ENCODE measurements at places on chromosomes 6 and 20. TPM values are rescaled to one million over a fixed set of nuclear protein-coding genes. Genes with fewer than 3 reads are reported as not detected.

DNA sequence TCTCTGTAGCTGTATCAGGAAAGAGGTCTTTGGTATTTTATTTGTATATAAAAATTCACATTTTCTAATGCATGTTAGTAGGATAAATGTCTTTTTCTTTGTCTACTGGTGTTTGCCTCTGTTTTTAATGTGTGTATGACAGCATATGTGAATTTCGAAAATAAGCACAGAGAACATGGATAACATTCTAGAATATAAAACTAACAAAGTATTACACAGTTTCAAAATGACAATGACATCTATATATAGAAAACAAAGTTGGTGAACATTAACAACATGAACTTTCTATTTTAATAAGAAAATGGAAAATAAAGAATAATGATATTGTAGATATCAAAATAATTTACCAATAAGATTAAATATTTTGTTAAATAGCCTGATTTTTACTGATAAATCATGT lies 608.0 kb downstream of the COL12A1 start:
- DNase-seq, result no peak

GRCh38 chr6:75236630-75237029 lies 7.0 kb downstream of the COX7A2 start:
- DNase-seq, result no peak

DNA sequence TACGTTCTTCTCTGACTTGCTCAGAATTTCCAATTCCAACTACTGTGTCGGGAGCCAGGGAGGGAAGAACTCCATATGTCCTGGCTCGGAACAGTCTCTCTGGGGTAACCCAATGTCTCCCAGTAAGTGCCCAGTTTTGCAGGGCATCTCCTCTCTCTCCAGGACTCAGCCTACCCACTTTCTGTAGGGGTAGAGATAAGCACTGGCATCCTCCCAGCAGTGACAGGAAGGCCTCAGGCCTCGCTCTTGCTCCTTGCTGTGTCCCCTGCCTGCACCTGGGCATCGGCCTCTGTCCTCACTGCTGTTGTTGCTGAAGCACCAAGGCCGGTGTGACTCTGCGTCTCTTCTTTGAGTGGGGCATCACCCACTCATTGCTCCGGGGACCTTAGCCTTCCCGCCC lies 388.9 kb upstream of the JARID2 start:
- DNase-seq, result no peak

DNA sequence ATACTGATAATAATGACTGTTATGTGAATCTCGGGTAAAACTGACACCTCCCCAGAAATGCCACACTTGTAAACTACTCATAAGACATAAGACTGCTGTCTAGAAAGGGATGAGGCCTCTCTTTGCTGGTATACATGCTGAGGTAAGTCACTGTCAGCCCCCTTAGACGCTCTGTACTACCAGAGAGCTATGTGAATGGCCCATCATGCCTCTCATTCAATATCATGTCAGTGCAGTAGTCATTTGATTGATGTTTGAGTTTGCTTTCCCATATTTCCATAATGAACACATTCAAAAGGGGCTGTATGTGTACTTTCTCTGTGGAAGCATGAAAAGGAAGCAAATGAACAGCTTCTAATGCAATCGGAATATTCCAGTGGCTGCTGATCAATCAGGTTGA lies 119.4 kb upstream of the AGPAT4 start:
- no peak for DNase-seq

GRCh38 chr6:10174761-10175160 lies 240.1 kb downstream of the TFAP2A start:
- no peak for DNase-seq

DNA sequence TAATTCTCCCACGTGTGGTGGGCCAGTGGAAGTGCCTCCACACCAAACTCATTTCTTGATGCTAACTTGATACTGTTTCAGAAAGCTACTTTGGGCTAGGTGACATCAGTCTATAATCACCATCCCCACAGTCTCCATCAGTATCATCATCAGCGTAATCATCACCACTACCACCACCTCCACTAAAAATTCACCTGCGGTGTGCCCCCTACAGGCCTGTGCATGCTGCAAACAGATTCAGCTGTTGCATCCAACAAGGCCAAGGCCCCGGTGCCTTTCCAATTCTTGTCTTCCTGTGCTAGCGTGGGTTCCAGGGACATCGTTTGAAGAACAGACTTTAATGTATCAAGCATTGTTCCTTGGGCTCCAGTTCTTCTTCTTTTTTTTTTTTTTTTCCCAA lies 201.3 kb upstream of the EXOC2 start:
- DNase-seq, result no peak

DNA sequence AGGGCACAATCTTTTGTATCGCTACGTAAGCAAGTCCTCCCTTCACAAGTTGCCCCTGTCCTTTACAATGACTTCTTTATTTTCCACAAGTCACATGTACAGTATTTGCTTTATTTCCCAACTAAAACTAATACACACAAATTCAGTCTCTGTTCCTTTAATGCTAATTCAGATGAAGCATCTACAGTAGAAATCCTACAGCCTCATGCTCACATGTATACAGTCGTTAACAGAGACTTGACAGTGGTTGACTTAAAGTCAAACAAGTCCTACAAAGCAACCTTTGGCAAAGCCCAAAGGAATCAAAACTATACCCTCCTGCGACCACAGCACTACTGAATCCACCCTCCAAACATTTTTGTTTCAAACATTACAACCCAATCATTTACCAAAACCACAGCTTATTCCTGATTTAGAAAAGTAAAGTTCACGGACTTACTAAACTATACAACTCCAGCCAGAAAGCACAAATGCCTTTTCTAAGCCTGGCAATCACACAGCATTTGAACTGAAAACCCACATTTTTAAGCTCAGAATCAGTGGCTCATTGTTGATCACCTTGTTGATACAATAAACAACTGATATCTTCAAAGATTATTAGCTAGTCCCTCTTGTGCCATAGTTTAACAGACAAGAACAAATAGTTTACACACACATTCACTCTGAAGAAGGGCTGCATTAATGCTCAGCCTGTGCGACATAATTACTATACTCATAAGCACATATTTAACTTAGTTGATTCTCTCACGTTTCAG lies 70.9 kb upstream of the NHSL1 start:
- DNase-seq, result no peak

GRCh38 chr6:28860581-28860980 lies 63.2 kb downstream of the TRIM27 start:
- DNase-seq, result no peak

DNA sequence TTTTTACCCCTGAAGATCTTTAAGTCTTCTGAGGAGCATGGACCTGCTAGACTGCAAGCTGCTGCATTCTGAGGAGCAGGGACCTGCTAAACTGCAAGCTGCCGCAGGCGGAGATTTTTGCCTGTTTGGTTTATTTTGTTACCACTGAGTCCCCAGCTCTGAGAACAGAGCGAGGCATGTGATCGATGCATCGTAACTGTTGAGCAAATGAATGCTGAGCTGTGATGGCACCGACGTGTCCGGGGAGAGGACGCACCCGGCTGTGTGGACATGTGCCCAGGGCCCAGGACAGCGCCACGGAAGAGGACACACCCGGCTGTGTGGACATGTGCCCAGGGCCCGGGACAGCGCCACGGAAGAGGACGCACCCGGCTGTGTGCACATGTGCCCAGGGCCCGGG lies 24.2 kb downstream of the DNAJC5 start:
- DNase-seq, result no peak

DNA sequence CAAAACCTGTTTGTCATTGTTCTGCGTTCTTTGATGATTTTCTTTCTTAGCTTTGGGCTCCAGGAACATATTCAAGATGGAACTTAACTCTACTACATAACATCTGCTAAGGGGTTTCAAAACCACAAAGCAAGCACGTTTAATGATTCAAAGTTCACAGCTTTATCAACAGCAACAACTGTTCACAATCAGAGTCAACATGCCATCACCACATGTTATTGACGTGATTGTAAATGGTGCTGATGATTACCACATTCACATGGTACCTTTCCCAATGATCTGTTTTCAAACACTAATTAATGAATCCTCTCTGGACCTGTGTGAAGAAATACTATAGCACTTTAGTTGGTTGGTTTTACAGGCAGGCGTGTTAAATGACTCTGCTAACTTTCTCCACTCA lies 180.6 kb upstream of the CEP162 start:
- DNase-seq, result no peak

DNA sequence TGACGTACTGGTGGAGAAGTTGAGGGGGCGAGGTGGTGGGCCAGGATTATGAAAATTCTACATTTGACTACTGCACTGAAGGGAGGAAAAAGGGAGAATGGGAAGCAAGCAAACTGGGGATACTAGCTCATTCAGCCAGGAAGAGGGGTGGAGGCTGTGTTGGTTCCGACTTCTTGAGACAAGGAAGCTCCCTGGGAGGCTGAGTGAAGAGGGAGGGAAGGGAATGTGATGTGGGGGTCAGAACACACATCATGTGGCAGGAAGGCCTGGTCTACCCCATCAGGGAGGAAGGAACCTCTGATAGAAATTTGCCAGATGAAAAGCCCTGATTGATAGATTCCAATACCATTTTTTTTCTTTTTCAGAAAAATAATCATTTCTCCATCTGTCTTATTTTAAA lies 28.8 kb upstream of the MCHR2 start:
- no peak for DNase-seq

DNA sequence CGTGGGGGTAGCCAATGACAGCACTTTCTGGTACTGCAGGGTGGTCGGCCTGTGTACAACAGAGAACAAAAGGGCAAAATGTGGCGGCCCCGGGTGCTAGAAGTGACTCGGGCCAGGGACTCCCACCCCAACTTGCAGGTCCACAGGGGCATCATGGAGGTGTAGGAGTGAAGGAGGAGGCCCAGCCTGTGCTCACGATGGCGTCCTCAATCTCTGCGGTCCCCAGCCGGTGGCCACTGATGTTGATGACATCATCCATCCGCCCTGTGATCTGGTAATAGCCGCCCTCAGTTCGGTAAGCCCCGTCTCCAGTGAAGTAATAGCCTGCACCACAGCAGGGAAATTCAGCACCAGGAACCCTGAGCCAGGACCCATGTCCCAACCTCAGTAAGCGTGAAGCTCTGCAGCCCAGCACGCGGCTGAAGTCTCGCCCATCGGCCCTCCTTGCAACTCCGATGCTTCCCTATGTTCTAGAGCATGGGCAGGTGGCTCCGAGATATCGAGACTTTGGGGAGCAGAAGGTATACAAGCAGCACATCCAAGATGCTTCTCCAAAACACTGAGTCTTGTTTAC lies 20.2 kb upstream of the APMAP start:
- no peak for DNase-seq

- DNase-seq, result no peak
Measured at GRCh38 chr20:23080521-23080920, 5.6 kb downstream of the CD93 start.

DNA sequence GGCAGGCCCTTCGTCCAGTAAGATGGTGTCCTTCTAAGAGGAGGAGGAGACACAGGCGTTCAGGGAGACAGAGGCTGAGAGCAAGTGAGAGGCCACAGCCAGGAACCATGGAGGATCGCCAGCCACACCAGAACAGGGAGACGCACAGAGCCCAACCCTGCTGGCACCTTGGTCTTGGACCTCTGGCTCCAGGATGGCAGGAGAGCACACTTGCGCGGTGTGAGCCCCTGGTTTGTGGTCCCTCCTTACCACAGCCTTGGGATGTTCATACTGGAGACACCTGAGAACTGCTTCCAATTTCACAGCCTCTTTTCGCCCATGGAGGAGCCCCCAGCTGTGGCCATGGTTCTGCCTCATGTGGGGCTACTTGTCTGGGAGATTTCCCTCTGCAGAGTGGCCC lies 222.4 kb downstream of the DLL1 start:
- no peak for DNase-seq

DNA sequence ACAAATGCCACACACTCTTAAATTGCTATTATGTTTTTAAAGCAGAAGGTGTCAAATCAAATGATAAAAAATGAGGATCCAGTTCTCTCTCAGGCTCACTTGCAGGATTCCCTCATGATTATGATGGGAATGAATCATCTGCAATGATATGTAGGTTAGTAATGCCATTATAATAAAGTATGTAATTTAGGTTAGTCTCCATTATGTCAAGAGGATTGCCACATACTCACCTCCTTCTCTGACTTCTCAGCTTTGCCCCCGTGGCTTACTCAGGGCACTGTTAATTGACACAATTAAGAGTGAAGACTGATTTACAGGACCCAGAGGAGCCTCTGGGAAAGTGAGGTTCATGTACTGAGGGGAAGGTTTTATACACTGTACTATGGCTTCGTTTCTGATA lies 591.7 kb upstream of the NRSN1 start:
- DNase-seq, result no peak

GRCh38 chr6:138972226-138972665 lies 15.8 kb downstream of the REPS1 start:
- DNase-seq, result no peak

GRCh38 chr6:63565727-63566596 lies 6.3 kb upstream of the LOC128125822 start:
- DNase-seq, result no peak

- DNase-seq, result no peak
Measured at GRCh38 chr20:6228302-6228843, 105.5 kb upstream of the FERMT1 start.

DNA sequence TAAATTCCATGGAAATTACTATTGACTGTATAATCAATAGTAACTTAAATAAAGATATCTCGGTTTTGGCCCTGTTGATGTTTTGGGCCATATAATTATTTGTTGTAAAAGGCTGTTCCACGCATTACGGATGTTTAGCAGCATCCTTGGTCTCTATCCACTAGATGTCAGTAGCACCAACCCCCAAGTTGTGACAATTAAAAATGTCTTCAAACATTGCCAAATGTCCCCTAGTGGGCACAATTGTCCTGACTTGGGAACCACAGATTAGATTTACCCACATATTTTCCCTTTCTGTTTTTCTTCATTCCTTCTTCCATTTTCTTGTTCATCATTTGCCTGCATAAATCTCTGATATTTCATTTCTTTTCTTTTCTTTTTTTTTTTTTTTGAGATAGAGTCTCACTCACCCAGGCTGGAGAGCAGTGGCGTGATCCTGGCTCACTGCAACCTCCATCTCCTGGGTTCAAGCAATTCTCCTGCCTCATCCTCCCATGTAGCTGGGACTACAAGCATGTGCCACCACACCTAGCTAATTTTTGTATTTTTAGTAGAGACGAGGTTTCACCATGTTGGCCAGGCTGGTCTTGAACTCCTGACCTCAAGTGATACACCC lies 13.6 kb upstream of the WFDC8 start:
- DNase-seq, result peak; percentile 63

GRCh38 chr6:135499441-135500340 lies 2.2 kb upstream of the AHI1 start:
- no peak for DNase-seq

DNA sequence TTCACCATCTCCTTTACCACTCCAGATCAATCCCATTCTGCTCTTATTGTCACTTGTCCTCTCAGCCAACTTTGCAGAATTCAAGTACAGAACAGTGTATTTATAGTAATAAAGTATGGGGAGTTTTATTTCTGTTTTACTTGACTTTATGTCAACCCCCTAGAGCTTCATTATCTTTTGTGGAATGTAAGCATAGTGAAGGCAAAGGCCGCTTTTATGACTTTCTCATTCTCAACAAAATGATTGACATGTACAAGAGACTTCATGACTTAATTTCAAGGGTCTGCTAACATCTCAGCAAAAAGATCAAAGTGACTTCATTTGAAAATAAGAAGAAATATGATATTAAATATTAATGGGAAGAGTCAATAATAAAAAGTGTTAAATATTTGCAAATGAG lies 28.7 kb upstream of the ARID1B start:
- DNase-seq, result no peak

The EMILIN3 gene
- total RNA-seq, result not detected

The CFB gene
- total RNA-seq, result 1,205 TPM

The PCK1 gene
- 0.19 TPM for total RNA-seq

The PTGIS gene
- 0.26 TPM for total RNA-seq

The C6orf132 gene
- 85.8 TPM for total RNA-seq

The SLPI gene
- 446 TPM for total RNA-seq

The BMP7 gene
- not detected for total RNA-seq

Measured in Calu3 (cell line).